ENCODE measurements at places on chromosomes 13 and 19. TPM values are rescaled to one million over a fixed set of nuclear protein-coding genes. Genes with fewer than 3 reads are reported as not detected.

The SIGLEC12 gene
- not detected for polyA plus RNA-seq

The TRPM4 gene
- polyA plus RNA-seq, result 32.7 TPM

The ZNF773 gene
- polyA plus RNA-seq, result 7.8 TPM

The ZNF677 gene
- 26.4 TPM for polyA plus RNA-seq

The GPR18 gene
- 0.14 TPM for polyA plus RNA-seq

The IL4I1 gene
- polyA plus RNA-seq, result 1.0 TPM

The ATP4A gene
- not detected for polyA plus RNA-seq

The PLK5 gene
- polyA plus RNA-seq, result 0.20 TPM

The KLK14 gene
- polyA plus RNA-seq, result 0.34 TPM

The SERPINE3 gene
- polyA plus RNA-seq, result 0.77 TPM

The KIR3DL1 gene
- not detected for polyA plus RNA-seq

The B9D2 gene
- 2.8 TPM for polyA plus RNA-seq

The BEST2 gene
- not detected for polyA plus RNA-seq

The CEP89 gene
- 17.0 TPM for polyA plus RNA-seq

The OSCAR gene
- polyA plus RNA-seq, result 0.39 TPM

The IL11 gene
- 0.40 TPM for polyA plus RNA-seq

The CACNG8 gene
- polyA plus RNA-seq, result 0.91 TPM

The HSH2D gene
- 0.30 TPM for polyA plus RNA-seq

The GPR4 gene
- polyA plus RNA-seq, result 1.5 TPM

The LRRC63 gene
- polyA plus RNA-seq, result 0.11 TPM

Data from forelimb muscle (tissue), 1 donor.